G401 (cell line): ENCODE measurements at places on chromosomes 3 and 15. TPM values are rescaled to one million over a fixed set of nuclear protein-coding genes. Genes with fewer than 3 reads are reported as not detected.

Gene NMNAT3
- total RNA-seq: not detected in 2 replicates

DNA sequence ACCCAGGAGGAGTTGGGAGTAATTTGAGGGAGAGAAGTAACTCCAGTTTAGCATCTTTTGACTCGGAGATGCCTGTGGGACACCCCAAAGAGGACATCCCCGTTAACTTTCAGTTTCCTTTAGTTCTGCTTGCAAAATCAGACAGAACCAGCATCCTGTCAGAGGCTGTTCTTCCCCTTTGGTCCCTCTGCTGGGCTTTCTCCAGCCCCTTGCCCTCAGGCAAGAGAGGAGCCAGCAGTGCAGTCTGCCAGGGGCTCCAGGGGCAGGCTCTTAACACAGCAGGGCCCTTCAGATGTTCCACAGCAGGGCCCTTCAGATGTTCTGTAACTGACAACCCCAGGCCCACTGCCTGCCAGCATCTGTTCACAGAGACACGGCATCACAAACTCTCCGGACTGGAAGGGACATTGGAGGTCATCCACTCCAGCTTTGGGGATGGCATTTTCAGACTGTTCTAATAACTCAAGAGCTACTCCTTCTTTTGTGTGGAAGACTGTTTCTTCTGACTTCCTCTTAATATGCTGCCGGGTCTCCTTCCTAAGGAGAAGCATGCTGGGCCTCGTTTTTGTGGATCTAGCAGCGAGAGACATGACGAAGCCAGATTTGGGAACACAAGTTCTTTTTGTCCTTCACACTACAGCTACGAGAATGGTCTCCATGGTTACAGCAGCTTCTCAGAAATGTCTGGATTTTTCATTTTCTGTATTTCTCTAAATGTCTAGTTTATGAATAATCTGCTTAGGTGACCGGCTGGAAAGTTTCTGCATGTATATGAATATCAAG is 51.9 kb downstream of the KY start:
- no peak for DNase-seq

DNA sequence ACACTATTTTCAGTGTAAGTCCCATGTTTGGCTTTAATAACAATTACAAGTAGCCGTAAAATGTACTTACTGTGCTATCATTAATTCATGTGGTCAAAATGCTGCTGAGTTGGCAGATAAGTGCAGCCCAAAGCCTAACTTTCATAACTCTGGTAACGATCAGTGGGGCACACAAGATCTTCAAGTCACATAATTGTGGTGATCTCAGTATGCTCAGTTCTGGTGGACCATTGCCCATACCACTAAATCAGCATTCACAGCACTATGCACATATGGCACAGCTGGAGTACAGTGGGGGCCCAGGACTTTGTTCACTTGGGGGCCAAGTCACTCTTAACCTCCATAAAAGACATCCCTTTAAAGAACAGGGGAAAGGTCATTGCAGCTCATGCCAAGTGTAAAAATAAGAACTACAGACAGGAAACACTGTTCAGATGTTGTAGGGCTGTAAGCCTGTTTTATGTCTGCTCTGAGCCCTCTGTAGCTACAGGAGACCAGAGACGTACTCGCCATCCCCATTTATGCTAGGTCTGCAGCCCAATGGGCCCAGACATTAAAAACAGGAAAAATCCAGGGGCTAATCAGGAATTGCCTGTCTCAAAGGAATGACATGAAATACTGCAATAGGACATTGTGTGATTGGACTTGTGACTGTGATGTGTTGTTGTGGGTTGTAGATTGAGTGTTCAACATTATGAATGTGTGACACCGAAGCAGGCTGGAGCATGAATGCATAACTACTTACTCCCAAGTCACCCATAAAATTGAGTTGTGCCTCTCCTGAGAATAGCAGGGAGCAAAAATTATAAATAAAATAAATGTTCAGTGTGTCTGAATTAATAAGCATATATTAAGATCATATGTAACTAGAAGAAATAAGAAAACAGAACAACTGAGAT is 282.5 kb upstream of the EPHA3 start:
- no peak for DNase-seq

- no peak for DNase-seq
Measured at GRCh38 chr3:126816986-126817777, 113.1 kb downstream of the CHCHD6 start.

- DNase-seq: no peak
Measured at GRCh38 chr3:134249296-134249841, 1.3 kb downstream of the RYK start.

DNA sequence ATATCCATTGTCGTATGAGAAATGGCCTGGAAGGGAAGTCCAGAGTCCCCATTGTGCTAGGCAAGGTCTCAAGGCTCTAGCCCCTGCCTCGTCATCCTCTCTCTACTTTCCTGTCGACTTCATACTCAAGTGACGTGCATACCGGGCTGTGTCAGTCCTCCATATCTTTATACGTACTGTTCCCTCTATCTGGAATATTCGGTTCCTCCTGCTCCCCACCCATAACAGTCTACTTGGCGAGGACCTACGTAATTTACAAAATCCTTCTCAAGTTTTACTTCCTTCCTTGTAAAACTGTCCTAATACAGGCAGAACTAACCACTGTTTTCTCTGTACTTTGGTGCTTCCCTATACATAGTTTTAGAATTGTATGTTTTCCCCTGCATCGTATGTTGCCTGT is 2.2 kb upstream of the ALPK3 start:
- no peak for DNase-seq
